ENCODE measurements at places on chromosomes 2 and 18.
A peak's percentile ranks its signal among the peaks of the same experiment; 100 is the strongest.

- DNase-seq = no peak
Measured at GRCh38 chr2:98463988-98464771, 19.5 kb downstream of the INPP4A start.

DNA sequence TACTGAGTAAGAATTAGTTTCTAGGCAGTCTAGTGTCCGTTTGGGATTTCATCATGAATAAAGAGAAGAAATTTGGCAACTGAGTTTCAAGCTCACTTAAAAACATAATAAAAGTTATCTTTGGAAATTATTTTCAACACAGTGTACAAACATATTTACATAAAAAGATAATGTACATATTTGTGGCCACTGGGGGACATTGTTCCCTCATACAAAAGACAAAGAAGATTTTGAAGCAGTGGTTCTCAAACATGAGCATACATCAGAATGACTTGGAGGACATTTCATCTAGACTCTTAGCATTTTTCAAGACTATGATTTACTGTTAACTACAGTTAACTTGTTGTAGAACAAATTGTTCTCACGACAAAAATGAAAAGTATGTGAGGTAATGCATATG lies 15.7 kb upstream of the TTC21B start:
- DNase-seq = no peak

- no peak for DNase-seq
Measured at GRCh38 chr2:179711375-179711774, 150.0 kb downstream of the ZNF385B start.

DNA sequence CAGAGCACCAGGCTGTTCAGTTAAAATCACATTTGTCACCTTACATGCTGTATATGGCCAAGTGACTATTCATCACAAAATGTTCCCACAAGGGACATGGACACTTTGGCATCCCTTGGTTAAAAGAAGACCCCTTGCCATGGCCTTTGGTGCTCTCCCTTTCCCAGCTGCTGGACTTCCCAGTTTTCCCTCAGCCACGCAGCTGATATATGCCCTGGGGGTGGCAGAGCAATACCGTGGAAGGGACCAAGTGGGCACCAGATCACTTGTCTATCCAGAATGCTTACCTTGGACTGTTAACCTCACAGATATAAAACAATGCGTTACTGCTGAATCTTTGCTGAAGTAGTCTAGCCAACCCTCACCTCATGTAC lies 35.3 kb downstream of the PAIP2B start:
- DNase-seq = no peak

GRCh38 chr2:9627310-9627709 lies 3.5 kb downstream of the YWHAQ start:
- no peak for DNase-seq

- DNase-seq = no peak
Measured at GRCh38 chr2:1603059-1603458, 141.3 kb downstream of the PXDN start.

DNA sequence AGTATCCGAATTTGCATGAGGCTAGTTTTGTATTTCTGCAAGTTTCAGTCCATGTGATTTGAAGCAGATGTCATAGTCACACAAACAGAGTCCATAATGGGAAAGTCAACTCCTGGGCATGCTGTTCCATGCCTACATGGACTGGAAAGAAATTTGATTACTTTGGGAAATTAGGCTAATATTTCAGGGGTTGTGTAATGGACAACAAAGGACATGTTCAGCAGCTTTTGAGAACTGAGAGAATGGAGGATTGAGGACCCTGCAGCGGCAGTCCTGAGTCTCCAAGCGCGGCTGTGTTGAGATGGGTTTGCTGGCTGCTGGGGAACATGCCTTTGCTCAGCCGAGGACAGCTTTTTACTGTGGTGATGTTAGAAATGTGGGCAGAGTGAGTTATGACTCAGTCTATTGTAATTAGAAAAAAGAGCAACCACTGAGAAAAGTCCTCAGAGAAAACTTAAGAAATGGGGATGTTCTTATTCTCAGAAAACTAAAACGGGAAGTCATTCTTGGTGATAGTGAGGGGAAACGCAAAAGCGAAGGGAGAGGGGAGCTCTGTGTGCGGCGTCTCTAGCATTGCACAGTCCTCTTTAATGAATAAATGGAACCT lies 149.2 kb downstream of the FAM210A start:
- DNase-seq = no peak

- peak; percentile 47 for DNase-seq
Measured at GRCh38 chr2:197571627-197572271, 55.9 kb downstream of the MOB4 start.

- DNase-seq = no peak
Measured at GRCh38 chr18:1304392-1304992, 399.8 kb downstream of the ADCYAP1 start.

- no peak for DNase-seq
Measured at GRCh38 chr2:10331027-10331701, 28.5 kb downstream of the HPCAL1 start.

- no peak for DNase-seq
Measured at GRCh38 chr18:76468345-76469304, 26.4 kb downstream of the ZNF516 start.

- DNase-seq = peak; percentile 33
Measured at GRCh38 chr2:96898641-96899412, 28.9 kb upstream of the SEMA4C start.

- DNase-seq = no peak
Measured at GRCh38 chr2:174750923-174751441, 13.3 kb downstream of the CHRNA1 start.

- DNase-seq = no peak
Measured at GRCh38 chr18:66344227-66344626, 259.7 kb downstream of the CDH19 start.

- DNase-seq = no peak
Measured at GRCh38 chr2:20381457-20381856, 30.8 kb upstream of the PUM2 start.

GRCh38 chr2:221104361-221104811 lies 467.7 kb downstream of the EPHA4 start:
- no peak for DNase-seq

DNA sequence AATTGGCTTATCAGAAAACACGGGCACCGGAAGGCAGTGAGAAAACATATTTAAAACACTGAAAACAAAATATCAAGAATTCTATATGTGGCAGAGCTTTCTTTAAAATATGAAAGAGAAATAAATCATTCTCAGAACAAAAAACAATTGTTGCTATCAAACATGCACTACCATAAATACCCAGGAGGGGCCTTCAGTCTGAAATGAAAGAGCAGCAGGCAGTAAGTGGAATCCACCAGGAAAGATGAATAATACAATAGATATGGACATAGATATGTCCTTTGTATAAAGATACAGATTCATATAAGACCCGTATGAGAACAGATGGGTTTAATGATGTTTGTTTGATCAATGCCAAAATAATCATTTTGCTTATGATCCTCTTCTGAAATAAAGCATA lies 142.0 kb downstream of the TMEM18 start:
- no peak for DNase-seq

GRCh38 chr2:16386431-16386830 lies 279.2 kb downstream of the CYRIA start:
- DNase-seq = no peak

- DNase-seq = no peak
Measured at GRCh38 chr2:190119257-190119656, 56.7 kb upstream of the MSTN start.

DNA sequence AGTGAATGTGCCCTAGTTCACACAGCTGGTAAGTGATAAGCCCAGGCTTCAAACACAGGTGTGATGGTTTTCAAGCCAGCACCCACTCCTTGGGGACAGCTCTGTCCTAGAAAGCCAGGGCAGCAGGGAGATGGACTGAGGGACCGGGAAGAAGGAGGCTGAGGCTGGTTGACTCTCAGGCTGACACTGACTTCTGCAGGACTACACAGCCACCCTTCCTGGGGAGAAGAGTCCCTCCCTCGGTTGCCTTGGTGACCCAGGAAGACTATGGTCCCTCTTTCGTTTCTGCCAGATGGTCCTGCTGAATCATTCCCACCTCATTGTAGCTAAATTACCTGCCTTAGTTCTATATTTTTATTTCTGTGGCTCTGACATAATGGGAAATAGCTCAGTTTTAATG lies 11.3 kb upstream of the FSHR start:
- DNase-seq = no peak

DNA sequence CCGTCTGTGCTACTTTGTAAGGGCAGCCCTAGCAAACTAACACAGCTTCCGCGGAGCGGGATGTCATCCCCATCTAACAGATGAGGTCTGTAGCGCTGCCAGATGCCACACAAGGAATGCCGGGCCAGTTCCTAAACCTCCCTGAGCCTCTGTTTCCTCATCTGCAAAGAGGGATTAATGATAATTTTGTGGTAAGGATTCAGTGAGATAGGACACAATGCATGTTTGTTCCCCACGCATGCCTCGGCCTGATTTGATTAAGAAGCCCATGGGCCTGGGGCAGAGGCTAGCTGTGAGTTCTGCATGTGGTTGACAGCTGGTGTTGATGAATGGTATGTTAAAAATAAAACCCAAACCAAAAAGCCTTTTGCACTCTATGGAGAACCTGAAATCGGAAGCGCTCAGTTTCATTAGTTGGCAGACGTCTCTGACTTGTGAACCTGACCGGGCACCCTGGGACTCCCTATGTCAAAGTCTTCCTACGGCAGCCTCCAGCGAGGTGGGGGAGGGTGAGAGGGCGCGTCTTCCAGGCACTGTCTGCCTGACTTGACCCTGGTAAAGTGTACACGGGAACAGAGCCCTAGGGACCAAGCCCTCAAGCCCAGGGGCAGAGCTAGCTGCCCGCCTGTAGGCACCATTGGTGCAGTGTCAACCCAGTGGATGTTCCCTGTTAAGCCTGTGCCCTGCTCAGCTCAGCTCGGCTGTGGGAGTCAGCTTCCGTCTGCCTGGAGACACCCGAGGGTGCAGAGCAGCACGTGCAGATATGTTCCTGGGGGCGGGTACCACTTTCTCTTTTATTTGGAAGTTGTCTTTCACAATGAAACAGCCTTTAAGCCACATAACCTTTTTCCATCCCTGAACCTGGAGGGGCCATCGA lies 14.8 kb upstream of the INHBB start:
- DNase-seq = no peak

DNA sequence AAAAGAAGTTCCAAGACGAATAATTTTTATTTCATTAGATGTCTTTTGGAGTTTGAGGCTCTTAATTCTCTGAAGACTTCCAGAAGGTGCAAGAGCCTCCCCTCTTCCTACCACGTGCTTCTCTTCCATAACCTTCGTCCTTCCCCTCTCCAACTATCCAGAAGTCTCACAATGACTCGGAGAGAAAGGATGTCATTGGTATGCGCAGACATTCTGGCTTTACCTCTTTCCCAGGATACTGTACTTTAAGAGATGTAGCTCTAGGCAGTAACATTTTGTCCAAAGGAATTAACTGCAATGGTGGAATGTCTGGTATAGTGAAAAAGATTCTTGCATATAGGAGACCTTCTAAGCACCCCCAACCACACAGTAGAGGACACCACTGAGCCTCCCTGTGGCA lies 249.0 kb upstream of the OSR1 start:
- peak; percentile 58 for DNase-seq

- no peak for DNase-seq
Measured at GRCh38 chr2:100529176-100529575, 33.6 kb upstream of the PDCL3 start.

- DNase-seq = no peak
Measured at GRCh38 chr2:7672685-7673071, 755.5 kb downstream of the RNF144A start.

DNA sequence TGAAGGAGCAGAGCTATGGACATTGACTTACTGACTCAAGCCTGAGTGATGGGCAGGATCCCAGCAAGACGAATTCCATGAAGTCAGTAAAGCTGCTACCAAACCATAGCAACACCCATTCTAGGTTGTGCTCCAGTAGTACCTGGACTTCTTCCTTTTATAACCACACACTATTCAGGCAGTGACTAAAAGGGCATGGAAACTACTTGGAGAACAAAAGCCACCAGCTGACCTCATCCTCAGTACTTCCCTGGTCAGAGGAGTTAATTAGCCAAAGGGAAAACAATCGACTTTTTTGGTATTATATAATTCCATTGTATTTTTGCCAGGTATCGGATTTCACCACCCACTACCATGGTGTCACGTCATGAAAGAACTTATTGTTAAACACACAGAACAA lies 237.1 kb downstream of the TTC32 start:
- no peak for DNase-seq

- no peak for DNase-seq
Measured at GRCh38 chr2:234595829-234596228, 98.9 kb upstream of the ARL4C start.

DNA sequence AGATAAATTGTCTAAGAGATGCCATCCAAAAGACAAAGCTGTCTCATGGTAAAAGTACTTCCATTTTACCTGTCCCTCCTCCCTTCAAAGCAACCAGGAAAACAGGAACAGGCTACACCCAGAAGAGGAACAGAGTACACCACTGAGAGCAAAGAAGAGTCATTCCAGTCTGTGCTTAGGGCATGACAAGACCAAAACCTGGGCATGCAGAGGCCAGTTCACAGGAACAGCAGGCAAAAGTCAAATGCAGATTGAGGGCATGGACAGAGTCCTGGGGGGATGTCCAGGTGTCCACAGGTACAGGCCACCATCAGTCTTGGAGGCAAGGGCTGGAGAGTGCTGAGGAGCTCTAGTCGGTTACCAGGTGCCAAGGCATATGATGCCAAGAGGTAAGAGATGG lies 23.7 kb downstream of the PLEK start:
- no peak for DNase-seq

- DNase-seq = no peak
Measured at GRCh38 chr2:29270701-29271121, 155.5 kb downstream of the CLIP4 start.

DNA sequence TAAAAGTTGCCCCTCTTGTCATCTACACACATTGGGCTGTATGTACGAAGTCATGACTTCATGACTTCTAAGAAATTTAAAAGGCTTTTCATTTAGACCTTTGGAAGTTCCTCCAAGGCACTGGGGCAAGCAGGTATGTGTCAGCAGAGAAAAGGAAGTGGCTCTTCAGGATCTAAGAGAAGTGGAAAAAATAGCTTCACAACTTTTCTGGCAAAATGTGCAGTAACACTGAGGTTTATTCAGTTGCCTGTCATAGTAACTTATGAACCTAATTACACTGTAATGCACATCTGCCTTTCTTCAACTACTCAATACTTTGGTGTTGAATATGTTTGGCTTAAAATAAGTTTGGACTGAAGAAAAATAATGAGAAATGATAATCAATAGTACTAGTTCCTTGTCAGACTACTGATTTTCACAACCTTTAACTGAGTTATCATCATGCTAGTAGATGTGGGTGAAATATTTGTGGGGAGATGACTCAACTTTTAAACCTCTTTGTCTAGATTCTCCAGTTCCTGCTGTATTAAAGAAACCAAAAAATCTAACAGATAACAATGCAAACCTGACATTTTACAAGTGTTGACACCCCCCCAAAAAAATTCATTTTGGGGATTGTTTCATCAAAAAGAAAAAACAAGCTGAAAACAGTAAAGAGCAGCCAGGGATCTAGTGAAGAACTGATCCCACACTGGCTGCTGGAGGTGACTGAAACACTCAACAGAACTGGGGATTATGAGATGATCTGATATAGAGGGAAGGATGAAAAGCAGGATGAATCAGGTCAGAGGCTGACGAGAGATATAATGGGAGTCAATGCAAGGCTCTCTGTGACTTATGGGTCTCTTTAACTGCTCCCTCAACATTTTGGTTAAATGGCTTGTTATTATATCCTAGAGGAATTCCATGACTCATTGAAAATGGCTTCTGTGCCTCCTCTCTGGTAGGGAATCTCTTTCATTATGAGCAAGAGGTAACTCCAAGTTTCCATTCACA lies 84.6 kb downstream of the COLEC12 start:
- peak; percentile 73 for DNase-seq

- no peak for DNase-seq
Measured at GRCh38 chr2:237196409-237196808, 110.7 kb downstream of the COPS8 start.

- DNase-seq = no peak
Measured at GRCh38 chr2:151280271-151280670, 9.2 kb downstream of the NMI start.
